ENCODE measurements at places on chromosomes 2 and 18.
A peak's percentile ranks its signal among the peaks of the same experiment; 100 is the strongest.

DNA sequence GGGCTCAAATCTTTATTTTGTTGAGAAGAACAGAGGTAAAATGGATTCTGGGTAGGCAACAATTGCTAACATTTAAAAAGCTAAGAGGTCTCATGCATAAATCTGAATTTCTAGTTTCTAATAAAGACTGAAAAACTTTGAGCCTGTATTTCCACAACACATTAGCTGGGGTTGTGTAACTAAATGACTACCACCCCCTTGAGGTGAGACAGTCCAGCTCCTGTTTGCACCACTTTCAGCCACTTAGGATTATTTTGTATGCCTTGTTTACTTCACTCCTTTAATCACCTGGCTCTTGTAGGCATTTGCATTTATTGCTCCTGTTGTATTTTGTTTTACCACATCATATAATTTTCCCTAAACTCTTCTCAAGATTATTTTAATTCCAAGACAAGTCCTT, 376.6 kb downstream of the PTH2R start:
- no peak for DNase-seq

GRCh38 chr2:231992888-231993287, 31.4 kb downstream of the DIS3L2 start:
- no peak for DNase-seq

GRCh38 chr2:18413676-18414396, 146.6 kb downstream of the RDH14 start:
- DNase-seq, result no peak

DNA sequence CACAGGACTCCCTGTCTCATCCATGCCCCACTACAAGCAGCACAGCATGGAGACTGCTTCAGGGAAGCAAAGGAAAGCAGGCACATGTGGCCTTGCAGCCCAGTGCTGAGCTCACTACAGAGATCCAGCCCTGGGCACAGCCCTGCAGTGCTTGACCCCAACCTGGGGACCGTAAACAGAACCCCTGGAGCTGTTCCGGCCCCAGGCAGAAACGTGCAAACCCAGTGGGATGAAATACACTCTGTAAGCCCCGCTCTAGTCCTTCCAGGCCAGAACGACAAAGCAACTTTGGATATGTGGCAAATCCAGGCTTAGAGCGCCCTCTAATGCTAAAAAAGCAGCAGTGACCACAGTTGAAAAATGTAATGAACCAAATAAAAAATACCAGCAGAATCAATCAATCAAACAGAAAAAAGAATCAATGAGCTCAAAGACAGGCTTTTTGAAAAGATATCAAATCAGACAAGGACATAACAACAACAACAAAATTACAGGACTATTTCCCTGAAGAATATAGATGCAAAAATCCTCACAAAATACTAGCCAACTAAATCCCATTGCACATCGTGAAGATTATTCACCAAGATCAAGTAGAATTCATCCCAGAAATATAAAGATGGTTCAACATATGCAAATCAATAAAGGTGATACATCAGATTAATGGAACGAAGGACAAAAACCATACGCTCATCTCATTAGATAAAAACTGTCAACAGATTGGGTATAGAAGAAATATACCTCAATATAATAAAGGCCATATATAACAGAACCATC, 45.6 kb downstream of the ZNF519 start:
- DNase-seq, result no peak

DNA sequence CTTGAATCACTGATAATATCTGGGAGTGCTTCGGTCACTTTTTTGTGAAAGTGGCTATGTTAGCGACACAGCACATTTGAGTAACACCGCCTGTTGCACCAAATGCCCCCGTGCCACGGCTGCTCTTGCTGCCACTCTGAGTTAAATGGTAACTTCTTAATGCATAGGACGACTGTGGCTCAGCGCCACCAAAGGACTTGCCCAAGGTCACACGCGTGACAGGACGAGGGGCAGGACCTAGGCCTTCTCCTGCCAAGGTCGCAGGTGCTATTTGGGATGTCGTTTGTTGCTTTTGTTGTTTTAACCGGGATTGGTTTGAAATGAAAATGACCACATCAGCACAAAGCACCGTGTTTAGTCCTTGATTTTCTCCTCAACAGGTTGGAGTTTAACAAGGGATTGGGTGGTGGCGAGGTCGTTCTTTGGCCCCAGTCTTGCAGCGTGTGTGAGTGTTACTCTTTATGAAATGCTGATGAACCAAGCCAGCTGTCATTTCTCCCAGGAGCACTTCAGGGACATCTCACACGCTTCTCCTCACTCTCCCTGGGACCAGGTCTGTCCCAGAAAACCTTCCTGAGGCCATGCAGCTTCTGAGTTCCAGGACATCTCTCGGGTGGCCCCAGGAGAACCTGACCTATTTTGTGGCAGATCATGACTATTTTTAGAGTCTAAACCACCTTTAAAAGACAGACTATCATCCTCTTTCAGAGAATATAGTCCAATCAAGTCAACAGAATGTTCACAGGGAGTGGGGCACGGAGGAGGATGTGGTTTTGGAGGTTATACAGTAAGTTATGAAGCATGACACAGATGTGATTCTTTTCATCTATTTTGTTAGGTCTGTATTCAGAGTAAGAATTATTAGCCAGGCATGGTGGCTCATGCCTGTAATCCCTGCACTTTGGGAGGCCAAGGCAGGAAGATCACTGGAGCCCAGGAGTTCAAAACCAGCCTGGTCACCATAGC, 49.9 kb downstream of the MTCL1 start:
- DNase-seq, result peak; percentile 34

All from activated CD4-positive, CD25-positive, alpha-beta regulatory T cell treated with anti-CD3 and anti-CD28 coated beads, Interleukin-2, amount 50 U/mL, for 72 hours (primary cell).